ENCODE measurements at places on chromosomes 2 and 18.

- DNase-seq = no peak
Measured at GRCh38 chr2:15307526-15307925, 253.6 kb downstream of the NBAS start.

DNA sequence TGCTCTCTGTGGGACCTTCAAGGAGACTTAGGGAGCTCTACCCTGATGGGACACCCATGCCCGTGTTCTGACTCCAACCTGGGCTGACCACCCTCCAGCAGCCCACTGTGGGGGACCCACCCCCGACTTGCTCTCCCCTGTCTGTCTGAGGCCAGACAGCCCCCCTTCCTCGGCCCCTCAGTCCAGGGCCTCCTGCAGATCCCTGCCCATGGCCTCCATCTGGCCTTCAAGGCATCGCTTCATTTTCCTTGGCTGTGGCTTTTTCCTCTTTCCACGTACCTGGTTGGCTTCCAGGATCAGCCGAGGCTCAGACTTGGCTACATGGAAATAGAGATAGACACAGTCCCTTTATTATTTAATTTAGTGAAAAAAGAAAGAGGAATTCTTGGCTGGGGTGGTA is 290.0 kb downstream of the CYP26B1 start:
- no peak for DNase-seq

DNA sequence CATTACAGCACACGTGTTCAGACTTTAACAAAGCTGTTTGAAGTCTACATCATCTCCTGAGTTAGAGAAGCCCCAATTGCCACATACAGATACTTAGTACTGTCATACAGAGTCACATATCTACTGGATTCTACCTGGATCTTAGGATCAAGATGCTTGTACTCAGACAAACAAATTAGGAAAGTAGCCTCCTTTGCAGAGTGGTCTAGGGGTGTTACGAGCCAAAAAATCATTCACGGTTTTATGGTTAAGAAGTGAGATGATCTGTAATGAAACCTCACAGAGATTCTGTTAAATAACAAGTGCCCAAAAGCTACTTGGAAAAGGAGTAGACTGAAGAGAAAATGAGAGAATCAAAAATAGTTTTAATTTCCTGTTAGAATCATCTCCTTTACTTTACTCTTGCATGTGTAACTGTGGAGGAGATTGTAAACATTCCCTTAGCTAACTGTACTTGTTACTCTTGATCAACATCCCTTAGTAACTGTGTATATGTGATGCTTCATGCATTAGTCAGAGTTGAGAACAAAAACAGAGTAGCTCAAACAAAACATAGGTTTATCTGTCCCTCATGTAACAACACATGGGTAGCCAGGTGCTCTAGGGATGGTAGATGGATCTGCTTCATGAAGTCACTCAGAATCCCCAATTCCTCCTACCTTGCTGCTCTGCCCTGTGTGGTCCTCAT is 16.4 kb upstream of the IL1RL1 start:
- DNase-seq = no peak

DNA sequence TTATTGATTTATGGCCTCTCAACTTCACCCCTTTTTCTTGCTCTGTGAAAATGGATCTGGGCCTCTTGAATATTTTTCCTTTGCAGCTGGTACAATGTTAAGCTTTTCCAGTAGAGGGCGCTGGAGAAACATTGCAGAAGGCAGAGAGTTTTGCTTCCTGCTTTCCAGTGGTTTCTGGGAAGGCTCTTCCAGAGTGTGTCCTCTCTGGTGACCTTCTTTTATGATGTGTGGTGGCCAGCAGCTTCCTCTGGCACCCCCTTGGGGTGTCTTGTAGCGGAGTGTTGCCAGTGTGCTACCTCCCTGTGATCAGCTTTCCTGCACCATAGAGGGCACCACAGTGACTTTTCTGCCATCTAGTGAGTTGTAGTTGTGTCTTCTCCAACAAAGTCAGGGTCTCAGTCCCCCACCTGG is 25.4 kb upstream of the MGAT5 start:
- DNase-seq = no peak

GRCh38 chr2:10393640-10393982 is 54.5 kb downstream of the ODC1 start:
- DNase-seq = no peak

- DNase-seq = no peak
Measured at GRCh38 chr2:176385219-176385759, 116.0 kb downstream of the MTX2 start.

DNA sequence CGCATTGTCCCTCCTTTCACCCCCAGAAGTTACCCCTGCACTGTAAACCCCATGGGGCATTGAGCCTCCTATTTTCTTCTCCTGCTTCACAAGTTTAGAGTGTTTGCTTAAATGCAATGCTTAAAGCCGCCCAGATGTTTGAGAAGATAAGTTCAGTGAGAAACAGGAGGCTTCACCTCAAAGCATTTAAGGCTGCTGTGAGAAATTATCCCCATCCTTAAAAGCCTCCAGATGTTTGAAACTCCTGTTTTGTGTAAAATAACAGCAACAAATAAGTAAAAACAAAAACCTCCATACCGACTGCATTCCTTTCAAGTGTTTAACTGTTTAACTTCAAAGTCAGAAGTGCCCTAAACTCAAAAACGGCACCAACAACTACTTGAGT is 81.8 kb downstream of the RTP5 start:
- DNase-seq = no peak

DNA sequence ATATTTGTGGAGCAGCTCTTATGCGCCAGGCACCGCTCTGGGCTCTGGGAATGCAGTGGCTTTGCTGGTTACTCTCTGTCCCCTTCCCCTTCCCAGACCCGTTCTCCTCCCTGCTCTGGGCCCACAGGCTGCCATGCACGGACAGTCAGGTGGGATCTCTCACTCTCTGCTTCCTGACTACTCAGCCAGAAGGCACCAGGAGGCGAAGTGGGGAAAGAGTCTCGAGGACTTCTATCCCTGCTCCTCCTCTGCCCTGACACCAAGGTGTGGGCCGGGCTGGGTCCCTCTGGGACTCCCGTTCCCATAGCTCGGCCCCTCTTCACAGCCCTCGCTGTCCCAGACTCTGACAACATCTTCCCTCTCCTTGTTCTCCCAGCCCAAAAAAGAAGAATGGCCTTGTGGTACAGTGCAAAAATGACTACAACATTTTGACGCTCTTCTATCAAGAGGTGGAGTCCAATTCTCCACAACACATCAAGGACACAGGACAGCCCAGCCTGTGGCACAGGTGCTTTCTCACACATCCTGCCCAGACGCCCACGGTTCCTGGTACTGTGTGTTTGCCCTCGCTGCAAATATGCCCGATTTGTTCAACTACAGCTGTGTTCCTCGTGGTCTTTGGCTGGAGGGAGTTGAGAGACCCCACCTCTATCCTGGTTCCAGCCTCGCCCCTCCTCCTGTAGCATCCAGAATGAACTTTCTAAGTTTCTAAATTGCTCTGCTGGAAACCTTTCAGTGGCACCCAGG is 14.0 kb upstream of the DUSP2 start:
- no peak for DNase-seq

GRCh38 chr2:237708065-237708398 is 80.6 kb downstream of the LRRFIP1 start:
- peak; percentile 54 for DNase-seq

DNA sequence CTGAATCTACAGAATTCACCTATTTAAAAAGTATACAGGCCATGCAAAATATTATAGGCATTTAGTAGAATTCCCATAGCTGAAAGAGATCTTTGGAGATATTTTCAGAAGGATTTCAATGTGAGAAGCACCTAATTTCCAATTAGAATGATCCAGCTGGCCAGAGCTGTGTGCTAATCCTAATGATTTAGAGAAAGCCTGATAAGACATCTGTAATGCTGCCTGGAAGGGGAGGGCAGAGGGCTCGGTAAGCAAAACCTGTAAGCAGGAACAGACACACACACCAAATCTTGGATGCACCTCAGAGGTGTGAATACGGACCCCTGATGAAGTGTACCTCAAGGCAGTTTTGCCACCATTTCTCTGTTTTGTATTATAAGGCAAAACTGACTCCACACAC is 14.0 kb downstream of the SERTAD2 start:
- no peak for DNase-seq

GRCh38 chr18:63619661-63620060 is 24.4 kb downstream of the SERPINB4 start:
- no peak for DNase-seq

- DNase-seq = no peak
Measured at GRCh38 chr18:70671889-70672565, 383.2 kb downstream of the SOCS6 start.

DNA sequence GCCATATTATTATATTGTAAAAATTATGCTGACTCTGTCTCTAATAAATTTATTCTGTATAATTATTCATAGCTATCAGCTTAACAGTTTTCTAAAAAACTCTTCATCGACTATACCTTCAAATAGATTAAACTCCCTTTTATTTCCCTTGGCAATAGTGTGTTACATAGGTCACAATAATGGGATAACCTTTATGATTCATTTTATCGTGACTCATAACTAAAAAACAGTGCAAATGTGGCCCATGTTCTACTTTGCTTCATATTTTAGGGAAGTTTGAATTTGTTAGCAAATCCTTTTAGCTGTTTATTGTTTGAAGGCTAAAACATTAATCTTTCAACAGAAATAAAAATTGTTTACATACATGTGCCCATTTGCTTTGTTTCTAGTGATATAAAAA is 783.2 kb upstream of the CDH2 start:
- no peak for DNase-seq

DNA sequence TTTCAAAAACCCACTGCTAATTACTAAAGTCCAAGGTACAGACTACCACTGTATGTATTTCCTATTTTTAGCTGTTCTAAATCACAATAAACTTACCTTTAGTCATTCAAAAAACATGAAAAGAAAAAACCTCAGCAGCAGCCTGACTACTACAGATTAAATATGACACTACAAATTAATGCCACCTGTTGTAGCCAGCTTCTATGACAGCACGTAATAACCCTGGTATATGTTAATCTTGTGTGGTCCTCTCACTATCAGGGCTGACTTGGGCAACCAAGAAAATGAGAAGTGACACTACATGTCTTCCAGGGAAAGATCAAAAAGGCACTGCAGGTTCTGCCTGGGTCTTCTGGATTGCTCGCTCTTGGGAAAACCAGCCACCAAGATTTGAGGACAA is 90.6 kb upstream of the FAM124B start:
- no peak for DNase-seq

GRCh38 chr2:40259900-40260299 is 192.0 kb downstream of the SLC8A1 start:
- no peak for DNase-seq

- no peak for DNase-seq
Measured at GRCh38 chr2:241237047-241237446, 48.6 kb downstream of the ANO7 start.

GRCh38 chr2:29269095-29269764 is 154.0 kb downstream of the CLIP4 start:
- DNase-seq = no peak

GRCh38 chr2:218479595-218479994 is 60.7 kb downstream of the VIL1 start:
- DNase-seq = no peak

GRCh38 chr2:47389692-47390091 is 13.3 kb upstream of the MSH2 start:
- no peak for DNase-seq

- no peak for DNase-seq
Measured at GRCh38 chr2:181984814-181985631, 630 bp upstream of the PPP1R1C start.

GRCh38 chr2:305366-305765 is 17.5 kb upstream of the ALKAL2 start:
- DNase-seq = no peak

- no peak for DNase-seq
Measured at GRCh38 chr18:70149616-70150301, 55.7 kb downstream of the RTTN start.

GRCh38 chr2:26330604-26331003 is 15.3 kb upstream of the SELENOI start:
- no peak for DNase-seq

- no peak for DNase-seq
Measured at GRCh38 chr2:153235516-153235915, 243.0 kb downstream of the RPRM start.

GRCh38 chr2:45943219-45944044 is 292.0 kb downstream of the PRKCE start:
- DNase-seq = no peak

DNA sequence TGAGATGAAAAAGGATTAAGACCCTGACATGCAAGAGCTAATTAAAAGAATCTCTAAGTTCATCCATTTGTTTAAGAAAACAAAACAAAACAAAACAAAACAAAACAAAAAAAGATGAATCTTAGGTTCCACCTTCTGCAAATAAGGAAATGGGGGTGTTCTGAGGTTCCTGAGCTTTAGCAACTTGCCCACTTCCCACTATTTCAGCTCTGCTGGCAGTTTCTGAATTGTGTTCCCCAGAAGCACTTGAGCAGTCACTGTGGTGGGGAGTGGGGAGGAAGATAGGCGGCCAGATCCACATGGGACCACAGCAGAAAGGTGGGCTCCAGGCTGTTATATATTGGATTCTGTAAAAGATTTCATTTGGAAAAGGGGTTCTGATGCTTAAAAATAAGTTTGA is 20.3 kb downstream of the INO80C start:
- DNase-seq = no peak
